ENCODE measurements at places on chromosomes 6 and 20. TPM values are rescaled to one million over a fixed set of nuclear protein-coding genes. Genes with fewer than 3 reads are reported as not detected.

The RNF144B gene
- 6.9 TPM for total RNA-seq

The PERP gene
- 279 TPM for total RNA-seq

DNA sequence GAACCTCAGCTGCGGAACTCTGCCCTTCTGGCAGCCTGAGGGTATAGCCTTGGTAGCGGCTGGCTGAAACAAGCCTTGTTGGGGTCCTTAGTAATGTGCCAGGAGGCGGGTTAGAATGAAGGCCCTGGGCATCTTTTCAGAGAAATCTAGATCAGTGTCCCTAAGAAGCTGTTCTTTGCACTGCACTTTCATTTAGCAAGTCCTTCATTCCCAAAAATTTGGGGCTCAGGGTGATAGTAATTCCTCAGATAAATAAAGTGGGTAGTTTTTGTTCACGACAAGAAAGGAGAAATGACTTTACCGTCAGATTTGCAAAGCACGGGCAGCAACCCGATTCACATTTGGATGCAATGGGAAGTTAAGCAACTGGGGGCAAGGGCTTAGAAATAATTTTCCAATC is 3.2 kb downstream of the INSM1 start:
- no peak for DNase-seq

- DNase-seq = no peak
Observed at GRCh38 chr6:10545482-10545881, 24.3 kb downstream of the GCNT2 start.

GRCh38 chr6:3285732-3286131 is 27.0 kb downstream of the PSMG4 start:
- no peak for DNase-seq

- DNase-seq = peak; percentile 69
Observed at GRCh38 chr20:40782043-40782368, 93.0 kb upstream of the MAFB start.

GRCh38 chr6:54516321-54516720 is 208.1 kb downstream of the TINAG start:
- no peak for DNase-seq

- no peak for DNase-seq
Observed at GRCh38 chr6:43508481-43509141, 1.5 kb downstream of the LRRC73 start.

GRCh38 chr20:16100767-16101166 is 472.5 kb downstream of the KIF16B start:
- no peak for DNase-seq

The POPDC3 gene
- not detected for total RNA-seq

GRCh38 chr6:164185471-164185871 is 771.0 kb downstream of the QKI start:
- no peak for DNase-seq

GRCh38 chr6:167079853-167080297 is 43.0 kb upstream of the CCR6 start:
- DNase-seq = no peak

- DNase-seq = no peak
Observed at GRCh38 chr6:109095835-109096084, 453 bp downstream of the CEP57L1 start.

The PNLDC1 gene
- total RNA-seq = not detected

The RREB1 gene
- 57.2 TPM for total RNA-seq

The COL19A1 gene
- 0.49 TPM for total RNA-seq

DNA sequence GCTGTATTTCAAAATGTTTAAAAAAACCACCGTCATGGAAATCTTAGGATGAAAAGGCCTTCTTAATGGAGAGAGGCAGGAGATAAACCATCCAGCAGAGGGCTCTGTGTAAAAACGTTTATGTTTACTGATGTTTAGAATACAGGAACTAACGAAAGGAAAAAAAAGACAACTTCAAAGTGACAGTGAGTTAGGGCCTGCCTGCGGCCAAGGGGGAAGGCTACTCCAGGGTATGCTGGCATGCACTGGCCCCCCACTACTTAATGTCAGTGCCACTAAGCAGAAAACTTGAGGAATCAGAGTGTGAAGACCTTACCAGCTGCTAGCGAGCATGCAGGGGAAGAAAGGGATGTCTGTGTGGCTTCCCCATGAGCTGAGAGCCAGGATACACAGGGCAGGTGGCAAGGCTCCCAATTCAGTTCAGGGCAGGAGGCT is 47.7 kb downstream of the AKAP7 start:
- DNase-seq = no peak

DNA sequence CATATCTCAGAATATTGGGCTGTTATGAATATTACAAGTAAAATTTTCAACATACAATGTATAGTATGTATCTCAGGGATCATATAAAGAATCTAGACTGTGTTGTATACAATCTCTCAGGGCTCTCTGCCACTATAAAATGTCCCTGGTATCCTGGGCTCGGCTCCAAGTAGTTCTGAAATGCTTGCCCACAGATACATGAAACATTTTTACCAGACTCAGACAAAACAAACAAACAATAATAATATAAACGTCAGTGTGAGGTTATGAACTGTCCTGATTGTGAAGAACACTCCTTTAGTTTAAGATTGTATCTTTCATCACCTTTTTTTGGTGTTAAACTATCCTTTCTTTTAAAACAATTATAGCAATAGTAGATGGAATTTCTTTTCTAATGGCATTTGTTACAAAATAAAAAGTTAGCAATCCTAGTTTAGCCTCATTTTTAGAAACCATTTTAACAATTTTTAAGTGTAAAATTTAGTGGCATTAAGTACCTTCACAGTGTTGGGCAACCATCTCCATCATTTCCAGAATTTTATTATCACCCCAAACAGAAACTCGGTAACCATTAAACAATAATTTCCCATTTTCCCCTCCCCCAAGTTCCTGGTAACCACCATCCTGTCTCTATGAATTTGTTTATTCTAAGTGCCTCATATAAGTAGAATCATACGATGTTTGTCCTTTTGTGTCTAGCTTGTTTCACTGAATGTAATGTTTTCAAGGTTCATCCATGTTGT is 17.4 kb upstream of the LY86 start:
- no peak for DNase-seq

DNA sequence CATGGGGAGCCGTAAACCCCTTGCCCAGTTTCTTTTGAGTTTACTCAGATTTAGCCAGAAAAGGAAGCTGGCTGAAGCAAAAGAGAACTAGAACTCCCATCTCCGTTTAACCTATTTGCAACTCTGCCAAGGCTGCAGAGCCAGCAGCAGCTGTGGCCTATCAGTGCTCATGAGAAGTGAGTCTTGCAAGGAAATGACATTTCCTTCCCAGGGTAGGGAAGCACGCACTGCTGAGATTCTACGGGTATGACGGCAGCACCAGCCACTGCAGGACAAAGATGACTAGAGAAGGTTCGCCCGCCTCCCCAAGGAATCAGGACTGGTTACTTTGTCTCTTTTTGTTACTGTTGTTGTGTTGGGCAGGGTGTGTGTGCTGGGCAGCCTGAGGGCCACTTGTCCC is 47.6 kb downstream of the PPP1R3G start:
- DNase-seq = peak; percentile 72

- DNase-seq = no peak
Observed at GRCh38 chr6:140083375-140083774, 708.9 kb upstream of the CITED2 start.

The ARFGEF3 gene
- total RNA-seq = 2.2 TPM

The METTL24 gene
- total RNA-seq = 6.6 TPM

DNA sequence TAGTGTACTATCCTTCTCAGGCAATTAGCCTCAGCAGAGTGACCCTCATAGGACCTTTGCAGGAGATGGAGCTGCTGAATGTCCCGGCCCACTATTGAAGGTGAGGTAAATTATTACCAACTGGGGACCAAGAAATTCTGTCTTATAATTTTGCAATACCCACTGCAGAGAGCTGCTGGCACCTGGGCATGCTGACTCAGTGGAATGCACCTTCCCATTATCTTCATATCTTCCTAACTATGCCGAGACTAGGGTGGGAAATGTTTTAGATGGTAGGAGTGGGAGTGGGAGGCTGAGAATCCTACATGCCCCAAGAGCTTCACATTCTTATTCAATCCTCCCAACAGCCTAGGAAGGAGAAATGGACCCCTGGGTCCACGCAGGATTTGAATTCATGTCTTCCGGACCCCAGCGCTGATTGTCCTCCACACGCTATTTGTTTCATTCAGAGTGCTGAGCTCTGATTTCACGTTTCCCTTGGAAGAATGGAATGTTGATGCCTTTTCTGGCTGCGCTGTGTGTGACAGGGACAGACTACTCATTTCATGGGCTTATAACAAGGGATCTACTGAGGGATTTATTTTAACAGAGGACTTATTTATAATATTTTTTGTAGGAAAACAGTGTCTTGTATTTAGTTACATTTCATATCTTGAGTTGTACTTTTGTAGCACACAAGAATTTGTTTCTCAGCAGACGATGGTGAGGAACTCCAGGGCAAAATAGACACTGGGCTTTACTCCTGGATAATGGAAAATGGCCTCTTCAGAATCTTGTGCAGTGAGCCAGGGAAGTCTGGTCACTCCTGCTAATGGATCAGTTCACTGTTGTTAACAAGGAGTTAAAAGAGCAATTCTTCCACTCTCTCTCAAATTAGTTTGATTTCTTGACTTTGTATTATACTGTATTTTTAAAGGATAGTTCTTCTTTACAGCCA is 66.4 kb downstream of the FYN start:
- DNase-seq = no peak

The CLVS2 gene
- 1.5 TPM for total RNA-seq

- no peak for DNase-seq
Observed at GRCh38 chr20:2751878-2752566, 48.4 kb downstream of the CPXM1 start.

GRCh38 chr6:44133003-44133931 is 5.9 kb downstream of the TMEM63B start:
- DNase-seq = no peak

The C20orf204 gene
- total RNA-seq = 0.98 TPM

GRCh38 chr6:439641-440167 is 48.2 kb downstream of the IRF4 start:
- DNase-seq = no peak

DNA sequence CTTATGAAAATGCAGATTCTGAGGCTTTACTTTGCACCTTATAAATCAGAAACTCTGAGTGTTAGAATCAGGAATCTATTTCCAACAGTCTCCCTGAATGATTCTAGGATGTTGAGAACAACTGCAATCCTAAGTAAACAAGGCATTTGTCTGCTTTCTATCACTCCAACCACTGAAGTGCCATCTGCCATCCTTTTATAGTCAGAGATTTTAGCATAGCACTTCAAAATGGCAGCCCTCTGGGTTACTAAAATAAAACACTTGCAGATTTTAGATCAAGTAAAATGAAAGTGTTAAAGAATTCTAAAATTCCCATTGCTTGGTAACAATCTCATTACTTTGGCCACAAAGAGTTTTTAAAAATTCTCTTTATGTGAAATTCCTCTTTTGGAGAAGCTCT is 258.9 kb downstream of the CD109 start:
- no peak for DNase-seq

The CAPN11 gene
- 2.0 TPM for total RNA-seq

The PLN gene
- 33.9 TPM for total RNA-seq

DNA sequence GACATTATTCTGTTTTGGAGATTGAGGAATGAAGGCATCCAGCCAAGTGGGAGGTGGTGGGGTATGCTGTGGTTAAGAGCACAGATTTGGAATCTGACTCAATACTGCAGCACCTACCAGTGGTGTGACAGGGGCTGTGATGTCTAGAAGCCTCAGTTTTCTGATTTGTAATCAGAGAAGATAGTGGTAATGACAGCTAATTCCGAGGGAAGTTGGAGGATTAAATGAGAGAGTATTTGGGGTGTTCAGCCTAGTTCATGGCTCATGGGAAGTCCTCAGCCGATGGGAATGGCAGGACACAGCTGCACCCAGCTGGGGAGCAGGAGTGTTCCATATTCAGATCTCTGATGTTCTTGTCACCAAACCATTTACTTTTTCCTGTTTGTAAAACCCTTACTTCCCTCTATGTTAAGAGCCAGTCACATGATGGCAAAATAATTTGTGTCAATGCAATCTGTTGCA is 9.3 kb downstream of the SLC9A8 start:
- no peak for DNase-seq

GRCh38 chr6:20757761-20758160 is 223.5 kb downstream of the CDKAL1 start:
- DNase-seq = no peak

GRCh38 chr6:135537741-135538301 is 40.3 kb upstream of the AHI1 start:
- no peak for DNase-seq

GRCh38 chr6:14984519-14984853 is 261.4 kb upstream of the JARID2 start:
- DNase-seq = no peak

The CLDN20 gene
- total RNA-seq = not detected

- no peak for DNase-seq
Observed at GRCh38 chr6:26401389-26401986, 587 bp upstream of the BTN3A1 start.

GRCh38 chr6:33693186-33694105 is 18.1 kb downstream of the UQCC2 start:
- no peak for DNase-seq

DNA sequence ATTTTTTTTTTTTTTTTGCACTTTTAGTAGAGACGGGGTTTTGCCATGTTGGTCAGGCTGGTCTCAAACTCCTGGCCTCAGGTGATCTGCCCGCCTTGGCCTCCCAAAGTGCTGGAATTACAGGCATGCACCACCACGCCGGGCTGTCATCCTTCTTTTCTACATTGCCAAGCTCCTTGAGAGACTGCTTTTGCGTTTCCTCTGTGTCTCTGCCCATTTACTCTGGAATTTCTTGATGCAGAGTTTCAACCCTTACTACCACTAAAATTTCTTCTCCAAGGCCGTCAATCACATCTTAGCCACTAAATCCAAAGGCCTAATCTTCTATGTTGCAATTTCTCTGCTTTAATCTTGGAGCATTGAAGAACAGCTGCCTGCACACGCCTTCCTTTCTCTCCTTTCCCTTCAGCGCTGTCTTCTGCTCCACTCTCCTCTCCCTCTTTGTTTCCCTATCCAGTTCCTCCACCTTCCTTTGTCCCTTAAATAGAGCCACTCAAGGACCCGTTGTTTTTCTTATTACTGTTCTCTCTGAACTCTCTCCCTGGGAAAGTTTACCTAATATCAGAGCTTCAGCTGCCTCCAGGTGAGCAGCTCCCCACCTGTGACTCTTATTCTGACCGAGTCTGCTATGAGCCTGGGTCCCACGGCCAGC is 98.8 kb downstream of the SLC35B3 start:
- DNase-seq = no peak

The RNF39 gene
- 18.2 TPM for total RNA-seq

DNA sequence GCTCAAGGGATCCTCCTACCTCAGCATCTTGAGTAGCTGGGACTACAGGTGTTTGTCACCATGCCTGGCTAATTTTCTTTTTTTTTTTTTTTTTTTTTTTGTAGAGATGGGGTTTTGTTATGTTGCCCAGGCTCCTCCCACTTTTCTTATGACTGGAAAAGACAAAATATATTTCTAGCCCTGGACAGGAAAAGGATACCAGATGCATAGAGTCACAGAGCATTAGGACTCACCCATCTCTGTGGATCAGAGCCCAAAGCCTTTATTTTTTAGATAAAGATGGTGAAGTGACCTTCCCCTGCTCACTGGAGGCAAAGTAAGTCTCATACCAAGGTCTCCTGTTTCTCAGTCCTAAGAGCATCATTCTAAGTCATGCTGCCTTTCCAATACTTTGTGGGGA is 3.4 kb downstream of the TRIM10 start:
- DNase-seq = no peak

GRCh38 chr6:81753711-81754577 is 1.5 kb upstream of the TENT5A start:
- no peak for DNase-seq

The TP53TG5 gene
- total RNA-seq = not detected

Data from vagina (tissue), 2 donors.